ENCODE measurements at places on chromosomes 5 and 9. TPM values are rescaled to one million over a fixed set of nuclear protein-coding genes. Genes with fewer than 3 reads are reported as not detected.

DNA sequence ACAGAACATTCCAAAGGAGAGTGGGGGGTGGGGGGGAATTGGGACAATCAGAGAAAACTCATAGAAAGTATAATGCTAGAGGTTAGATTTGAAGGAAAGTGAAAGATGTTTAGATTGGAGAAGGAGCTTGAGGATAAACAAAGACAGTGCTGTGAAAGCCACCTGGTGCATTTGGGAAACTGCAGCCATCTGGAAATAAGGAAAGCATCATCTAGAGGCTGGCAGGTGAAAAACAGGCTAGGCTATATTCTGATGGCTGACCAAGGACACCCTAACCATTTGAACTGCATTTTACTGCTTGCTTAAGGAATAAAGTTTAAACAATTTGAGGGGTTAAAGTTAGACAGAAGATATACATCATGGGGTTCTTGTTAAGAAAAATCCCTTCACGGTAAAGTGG is 296.4 kb downstream of the CETN3 start:
- no peak overlapping the region for H3K27ac ChIP-seq
- H3K27me3 ChIP-seq, result no peaks in the 10 kb centered on the region
- no peaks in the 10 kb centered on the region for H3K4me1 ChIP-seq

DNA sequence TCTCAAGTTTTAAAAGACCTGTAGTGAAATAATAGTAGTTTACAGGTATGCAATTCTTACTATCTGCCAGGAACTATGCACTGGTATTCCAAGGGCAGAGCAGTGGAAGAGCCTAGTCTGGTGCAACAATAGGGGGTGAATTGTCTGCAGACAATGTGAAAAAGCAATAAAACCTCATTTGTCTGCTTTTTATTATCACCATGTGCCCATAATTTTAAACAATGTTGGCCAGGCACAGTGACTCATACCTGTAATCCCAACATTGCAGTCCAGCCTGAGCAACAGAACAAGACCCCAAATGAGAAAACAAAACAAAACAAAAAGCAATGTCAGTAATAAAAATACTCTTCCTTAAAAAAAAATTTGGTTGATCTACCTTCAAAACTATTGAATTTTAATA is 12.2 kb upstream of the SLC44A1 start:
- H3K4me3 ChIP-seq, result no peak overlapping the region
- no peaks in the 10 kb centered on the region for H3K27me3 ChIP-seq
- H3K36me3 ChIP-seq, result no peaks in the 10 kb centered on the region
- no peak for DNase-seq

DNA sequence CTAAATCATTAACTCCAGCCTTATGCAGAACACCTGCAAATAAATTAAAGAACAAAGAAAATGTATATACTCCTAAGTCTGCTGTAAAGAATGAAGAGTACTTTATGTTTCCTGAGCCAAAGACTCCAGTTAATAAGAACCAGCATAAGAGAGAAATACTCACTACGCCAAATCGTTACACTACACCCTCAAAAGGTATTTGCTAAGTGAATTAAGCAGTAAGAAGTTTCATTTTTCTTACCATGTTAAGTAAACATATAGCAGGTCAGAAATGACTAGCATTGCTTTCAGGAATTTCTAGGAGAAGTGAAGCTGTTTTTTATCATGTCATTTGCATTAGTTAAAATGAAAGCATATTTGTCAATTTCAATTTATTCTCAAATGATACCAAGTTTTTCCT is 92.7 kb downstream of the MELK start:
- DNase-seq, result no peak
- H3K4me1 ChIP-seq, result 0 out of 2 replicates have a peak, but pooled peaks cover 3% of the 10 kb centered on the region
- H3K4me3 ChIP-seq, result no peak overlapping the region
- H3K36me3 ChIP-seq, result no peaks in the 10 kb centered on the region
- H3K27me3 ChIP-seq, result no peaks in the 10 kb centered on the region

- H3K27ac ChIP-seq, result no peak overlapping the region
- H3K27me3 ChIP-seq, result no peaks in the 10 kb centered on the region
- peaks cover 12% of the 10 kb centered on the region for H3K4me1 ChIP-seq
- no peak overlapping the region for H3K4me3 ChIP-seq
- no peak for DNase-seq
Measured at GRCh38 chr9:136407911-136408310, 2.5 kb downstream of the ENTR1 start.

The GKAP1 gene
- 1.1 TPM for total RNA-seq

The GNA14 gene
- not detected for total RNA-seq

The HCN1 gene
- not detected for total RNA-seq

The DMRTA1 gene
- total RNA-seq, result 0.14 TPM

DNA sequence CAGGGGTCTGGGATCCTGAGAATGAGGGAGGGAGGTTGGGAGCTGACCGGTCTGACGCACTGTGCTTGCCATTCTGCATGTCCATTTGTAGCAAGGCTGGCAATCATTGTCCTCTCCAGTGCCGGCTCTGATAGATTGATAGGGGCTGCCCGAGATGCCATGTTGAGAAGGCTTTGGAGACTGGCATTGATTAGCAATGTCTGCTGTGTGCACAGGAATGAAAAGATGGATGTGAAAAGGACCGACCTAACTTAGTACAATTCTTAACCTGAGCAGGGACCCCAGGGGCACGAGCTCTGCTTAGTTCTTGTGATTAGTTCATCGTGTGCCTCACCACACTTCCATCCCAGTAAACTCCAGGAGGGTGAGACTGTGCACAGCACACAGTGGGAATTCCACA is 17.0 kb downstream of the NEK6 start:
- no peaks in the 10 kb centered on the region for H3K4me1 ChIP-seq
- peaks cover 2% of the 10 kb centered on the region for H3K36me3 ChIP-seq
- DNase-seq, result no peak
- no peaks in the 10 kb centered on the region for H3K27me3 ChIP-seq
- H3K4me3 ChIP-seq, result no peak overlapping the region

GRCh38 chr5:74570250-74570649 is 70.3 kb downstream of the ENC1 start:
- no peak overlapping the region for H3K27ac ChIP-seq
- H3K36me3 ChIP-seq, result no peaks in the 10 kb centered on the region
- no peak overlapping the region for H3K4me3 ChIP-seq
- no peaks in the 10 kb centered on the region for H3K27me3 ChIP-seq
- DNase-seq, result no peak
- peaks cover 31% of the 10 kb centered on the region for H3K4me1 ChIP-seq

The ADAMTSL1 gene
- total RNA-seq, result not detected

GRCh38 chr5:74667396-74667795 is 17.6 kb upstream of the HEXB start:
- H3K4me3 ChIP-seq, result no peak overlapping the region
- H3K27me3 ChIP-seq, result no peaks in the 10 kb centered on the region
- H3K4me1 ChIP-seq, result no peaks in the 10 kb centered on the region
- H3K36me3 ChIP-seq, result no peaks in the 10 kb centered on the region
- no peak overlapping the region for H3K27ac ChIP-seq

DNA sequence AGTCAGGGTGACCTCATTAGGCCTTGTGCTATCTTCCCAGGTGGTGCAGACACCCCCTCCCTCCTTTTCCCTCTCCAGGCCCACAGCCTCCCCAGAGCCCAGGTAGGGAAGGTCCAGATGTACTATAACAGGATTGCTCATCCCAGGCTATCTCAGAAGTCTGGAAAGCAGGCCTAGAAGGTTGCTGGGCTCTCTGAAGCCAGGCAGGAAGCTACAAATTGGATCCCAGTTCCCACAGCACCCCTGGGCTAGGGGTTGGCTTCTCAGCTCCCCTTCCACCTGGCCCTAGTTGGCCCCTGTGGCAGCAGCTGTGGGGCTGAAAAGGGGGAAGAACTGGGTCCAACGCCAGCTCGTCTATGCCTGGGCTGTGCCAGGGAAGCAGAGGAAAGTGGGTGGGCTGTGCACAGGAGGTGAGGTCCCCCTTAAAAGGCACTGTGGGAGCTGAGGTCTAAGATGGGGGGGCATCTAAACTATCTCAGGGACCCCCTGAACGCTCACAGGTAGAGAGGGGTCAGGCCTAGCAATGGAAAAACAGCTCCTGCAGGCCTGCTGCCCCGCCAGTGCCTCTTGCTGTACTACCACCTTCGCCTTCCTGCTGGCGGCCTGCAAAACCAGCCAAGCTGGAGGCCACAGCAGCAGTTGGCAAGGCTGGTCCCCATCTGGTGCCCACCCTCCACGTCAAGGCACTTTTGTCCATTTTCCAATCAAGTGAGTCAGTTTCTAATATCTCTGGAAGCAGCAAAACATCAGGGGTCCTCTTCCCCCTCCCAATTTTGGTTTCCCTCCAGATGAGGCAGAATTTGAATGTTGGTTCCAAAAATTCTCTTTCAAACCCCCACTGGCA is 13.3 kb upstream of the PSMD5 start:
- no peak overlapping the region for H3K27ac ChIP-seq
- H3K27me3 ChIP-seq, result no peaks in the 10 kb centered on the region
- H3K4me1 ChIP-seq, result 0 out of 2 replicates have a peak, but pooled peaks cover 12% of the 10 kb centered on the region
- H3K36me3 ChIP-seq, result peaks cover 1% of the 10 kb centered on the region
- no peak for DNase-seq

DNA sequence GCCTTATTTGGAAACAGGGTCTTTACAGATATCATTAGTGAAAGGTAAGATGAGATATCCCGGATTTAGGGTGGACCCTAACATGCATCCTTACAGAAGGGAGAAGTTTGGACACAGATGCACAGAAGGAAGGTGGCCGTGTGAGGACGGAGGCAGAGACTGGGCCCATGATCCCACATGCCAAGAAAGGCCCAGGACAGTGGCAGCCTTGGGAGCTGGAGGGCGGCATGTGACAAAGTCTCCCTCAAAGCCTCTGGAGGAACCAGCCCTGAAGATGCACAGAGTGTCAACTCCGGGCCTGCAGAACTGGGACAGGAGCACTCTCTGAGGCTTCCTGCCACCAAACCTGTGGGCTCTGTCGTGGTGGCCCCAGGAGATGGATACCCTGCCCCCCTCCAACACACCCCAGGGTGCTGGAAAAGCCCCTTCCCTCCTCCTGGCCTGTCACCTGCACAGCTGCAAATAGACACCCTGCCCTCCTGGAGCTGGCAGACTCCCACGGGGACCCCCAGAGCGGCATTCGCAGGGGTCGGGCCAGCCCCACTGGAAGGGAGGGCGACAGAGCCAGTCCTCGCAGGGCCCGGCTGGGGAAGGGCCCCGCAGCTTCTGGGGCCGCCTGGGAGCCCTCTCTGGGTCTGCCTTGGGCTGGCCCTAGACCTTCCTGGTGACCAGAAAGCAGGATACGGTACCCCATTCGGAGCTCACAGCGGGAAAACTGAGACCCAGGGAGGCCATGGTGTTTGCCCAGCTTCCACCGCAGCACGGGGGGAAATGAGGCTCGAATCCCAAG is 7.9 kb downstream of the NACC2 start:
- DNase-seq, result no peak
- H3K27ac ChIP-seq, result no peak overlapping the region
- no peaks in the 10 kb centered on the region for H3K4me1 ChIP-seq
- H3K27me3 ChIP-seq, result no peaks in the 10 kb centered on the region
- no peaks in the 10 kb centered on the region for H3K36me3 ChIP-seq

The CENPH gene
- 32.4 TPM for total RNA-seq

DNA sequence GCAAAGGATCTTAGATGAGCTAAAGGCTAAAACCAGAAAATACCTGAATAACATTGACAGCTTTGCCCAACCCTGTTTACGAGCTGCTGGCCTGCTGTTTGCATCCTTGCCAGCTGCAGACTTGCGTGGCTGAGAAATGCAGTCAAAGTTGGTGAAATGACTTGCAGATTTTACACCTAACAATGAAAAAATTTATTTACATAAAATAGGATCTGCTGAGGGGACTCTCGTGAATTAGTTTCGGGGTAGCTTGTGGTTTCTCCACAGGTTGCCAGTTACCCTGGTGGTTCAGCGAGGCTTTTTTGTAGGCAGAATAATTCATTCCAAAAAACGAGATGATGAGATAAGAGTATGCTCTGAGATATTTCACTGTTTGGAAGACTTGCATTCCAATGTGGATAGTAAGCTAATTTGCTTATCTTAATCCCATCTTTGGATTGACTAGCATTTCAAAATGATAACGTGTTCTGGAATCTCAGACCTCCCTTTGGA is 65.7 kb upstream of the FANCC start:
- no peak for DNase-seq
- H3K27me3 ChIP-seq, result no peaks in the 10 kb centered on the region
- H3K4me1 ChIP-seq, result peaks cover 30% of the 10 kb centered on the region

The CCNO gene
- 3.9 TPM for total RNA-seq

GRCh38 chr5:27129926-27130325 is 91.5 kb upstream of the CDH9 start:
- no peaks in the 10 kb centered on the region for H3K36me3 ChIP-seq
- no peak overlapping the region for H3K27ac ChIP-seq
- no peaks in the 10 kb centered on the region for H3K4me1 ChIP-seq

DNA sequence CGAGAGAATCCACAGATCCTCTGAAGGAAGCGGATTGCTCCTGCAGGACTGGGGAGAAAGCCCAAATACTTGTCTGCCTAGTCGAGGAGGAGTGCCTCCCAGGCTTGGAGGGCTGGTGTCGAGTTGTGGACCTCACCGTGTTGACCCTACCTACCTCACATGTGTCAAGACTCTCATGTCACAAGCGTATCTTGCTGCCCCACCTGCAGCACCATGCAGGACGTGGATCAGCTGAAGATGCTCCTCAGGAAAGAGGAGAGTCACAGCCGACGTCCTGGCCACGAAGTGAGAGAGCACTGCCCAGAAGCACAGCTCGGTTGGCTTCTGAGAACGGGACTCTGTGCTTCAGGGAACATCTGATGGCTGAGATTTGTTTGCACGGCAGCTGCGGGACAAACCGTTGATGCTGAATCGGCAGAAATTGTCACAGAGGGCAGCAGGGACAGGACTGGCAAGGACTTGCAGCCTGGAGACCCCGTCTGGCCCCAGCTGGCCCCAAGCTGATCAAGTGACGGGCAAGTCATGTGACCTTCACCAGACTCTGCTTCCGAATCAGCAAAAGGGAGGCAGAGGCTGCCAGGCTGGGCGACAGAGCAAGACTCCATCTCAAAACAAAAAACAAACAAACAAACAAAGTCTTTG is 119.1 kb upstream of the ITGA1 start:
- no peaks in the 10 kb centered on the region for H3K4me1 ChIP-seq
- H3K36me3 ChIP-seq, result no peaks in the 10 kb centered on the region
- DNase-seq, result no peak
- H3K4me3 ChIP-seq, result no peak overlapping the region
- H3K27ac ChIP-seq, result no peak overlapping the region
- peaks cover 1% of the 10 kb centered on the region for H3K27me3 ChIP-seq

The PTPN3 gene
- 12.4 TPM for total RNA-seq

The CDH9 gene
- not detected for total RNA-seq

GRCh38 chr9:89634995-89635742 is 30.4 kb downstream of the GADD45G start:
- no peak for DNase-seq
- H3K27ac ChIP-seq, result no peak overlapping the region
- H3K27me3 ChIP-seq, result no peaks in the 10 kb centered on the region
- no peak overlapping the region for H3K4me3 ChIP-seq

The IL5 gene
- not detected for total RNA-seq

The TAF1L gene
- total RNA-seq, result not detected

GRCh38 chr5:14032918-14033317 is 88.4 kb upstream of the DNAH5 start:
- no peak overlapping the region for H3K4me3 ChIP-seq
- DNase-seq, result no peak
- H3K27ac ChIP-seq, result no peak overlapping the region
- H3K36me3 ChIP-seq, result no peaks in the 10 kb centered on the region

- no peaks in the 10 kb centered on the region for H3K4me1 ChIP-seq
- H3K27me3 ChIP-seq, result no peaks in the 10 kb centered on the region
- DNase-seq, result no peak
Measured at GRCh38 chr9:88786291-88787079, 204.8 kb upstream of the S1PR3 start.

GRCh38 chr5:90473396-90474234 is 956 bp downstream of the MBLAC2 start:
- no peaks in the 10 kb centered on the region for H3K36me3 ChIP-seq
- no peaks in the 10 kb centered on the region for H3K27me3 ChIP-seq
- H3K4me1 ChIP-seq, result peaks cover 7% of the 10 kb centered on the region
- H3K4me3 ChIP-seq, result peak overlapping the region; percentile 94
- peak overlapping the region; percentile 93 for H3K27ac ChIP-seq
- DNase-seq, result peak; percentile 40

Data from Caco-2 (cell line).